Sigmoid colon (tissue), 7 donors: ENCODE measurements at places on chromosomes 16 and 17. TPM values are rescaled to one million over a fixed set of nuclear protein-coding genes. Genes with fewer than 3 reads are reported as not detected.

DNA sequence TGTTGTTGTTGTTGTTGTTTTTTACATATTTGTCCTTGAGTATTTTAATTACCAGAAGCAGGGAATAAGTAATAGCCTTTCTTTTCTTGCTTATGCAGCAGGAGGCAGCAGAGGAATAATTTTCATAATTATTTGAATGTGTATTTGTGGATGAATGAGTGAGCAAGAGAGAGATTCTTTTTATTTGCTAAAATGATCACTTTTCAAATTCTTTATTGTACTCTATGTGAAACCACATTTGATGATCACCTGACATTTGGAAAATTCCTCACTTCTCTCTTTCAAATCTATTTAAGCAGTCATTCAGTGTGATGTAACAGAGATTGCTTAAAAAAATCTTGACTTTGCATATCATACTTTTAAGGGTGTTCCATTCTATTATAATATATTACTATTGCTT is 223.6 kb downstream of the BCAS3 start:
- no peak for DNase-seq

DNA sequence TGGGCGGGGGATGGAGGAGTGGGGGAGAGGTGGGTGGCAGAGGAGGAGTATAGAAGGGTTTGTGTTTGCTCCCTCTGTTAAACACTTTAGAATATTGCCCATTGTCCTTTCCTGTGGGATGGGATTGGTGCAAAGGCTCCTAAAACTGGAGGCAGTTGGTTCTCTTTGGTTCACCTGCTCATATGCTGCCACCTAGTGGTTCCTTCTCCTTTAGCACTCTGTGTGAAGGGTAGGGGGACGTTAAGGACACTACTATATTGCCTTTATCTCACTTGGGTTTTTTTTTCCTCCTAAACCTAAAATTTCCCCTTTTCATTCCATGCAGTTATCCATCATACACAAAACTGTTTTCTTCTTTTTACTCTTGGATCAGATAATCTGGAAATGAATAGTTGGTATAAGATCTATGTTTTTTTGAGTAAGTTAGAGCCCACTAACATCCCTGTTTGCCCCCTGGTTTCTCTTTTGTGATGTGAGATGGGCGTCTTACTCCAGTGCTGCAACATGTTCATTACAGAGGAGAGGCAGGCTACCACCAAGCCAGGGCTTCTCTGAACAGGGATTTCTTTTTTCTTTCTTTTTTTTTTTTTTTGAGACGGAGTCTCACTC is 23.8 kb downstream of the SNX11 start:
- DNase-seq: peak; percentile 70

GRCh38 chr16:80958284-80958683 is 48.4 kb downstream of the CMC2 start:
- no peak for DNase-seq

- DNase-seq: no peak
Observed at GRCh38 chr16:81866820-81867440, 87.8 kb downstream of the PLCG2 start.

- DNase-seq: no peak
Observed at GRCh38 chr17:37842401-37842800, 81.8 kb upstream of the TBC1D3K start.

CNTD1 gene
- total RNA-seq: 0.33 TPM

HSD11B2 gene
- total RNA-seq: 0.14 TPM

DNA sequence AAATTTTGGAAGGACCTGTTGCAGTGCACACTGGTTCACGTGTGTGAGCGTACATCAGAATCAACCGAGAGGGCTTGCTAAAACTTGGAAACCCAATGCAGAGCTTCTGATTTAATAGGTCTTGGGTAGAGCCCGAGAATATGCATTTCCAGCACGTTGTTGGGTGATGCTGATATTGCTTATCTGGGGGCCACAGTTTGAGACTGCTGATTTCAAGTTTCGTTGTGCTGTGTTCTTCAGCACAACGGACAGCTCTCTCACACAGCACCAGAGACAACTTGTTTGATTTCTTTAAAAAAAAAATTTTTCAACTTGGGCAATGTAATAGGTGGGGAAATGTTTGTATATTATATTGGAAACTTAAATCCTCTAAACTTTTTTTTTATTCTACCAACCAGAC is 9.4 kb downstream of the OR4D2 start:
- no peak for DNase-seq

- no peak for DNase-seq
Observed at GRCh38 chr16:88983165-88983564, 6.2 kb upstream of the CBFA2T3 start.

CDK5R1 gene
- total RNA-seq: 1.2 TPM

DNA sequence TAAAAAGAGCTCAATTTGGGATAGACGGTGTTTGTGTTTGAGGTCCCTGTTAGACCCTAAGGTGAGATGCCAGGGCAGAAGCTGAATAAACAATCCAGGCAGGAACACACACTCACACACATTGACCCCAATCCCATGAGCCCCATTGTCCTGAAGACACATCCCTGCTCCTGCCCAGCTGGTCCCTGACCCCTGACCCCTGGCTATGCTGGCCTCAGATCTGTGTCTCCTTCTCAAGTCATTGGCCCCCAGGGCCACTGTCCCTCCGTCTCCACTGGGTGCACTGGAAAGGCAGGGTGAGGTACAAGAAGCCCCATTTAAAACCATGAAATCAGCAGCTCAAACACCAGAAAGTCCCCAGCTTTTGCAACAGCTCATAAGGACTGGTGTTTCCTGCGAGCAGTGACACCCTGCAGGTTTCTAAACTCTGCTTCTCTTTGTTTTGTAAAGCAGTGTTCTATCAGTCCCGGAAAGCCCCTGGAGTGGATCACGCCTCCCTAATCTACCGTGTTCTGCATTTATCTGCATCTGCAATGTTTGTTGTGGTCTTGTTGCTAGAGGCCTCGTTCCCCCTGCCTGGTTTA is 18.0 kb upstream of the ASGR2 start:
- no peak for DNase-seq

GABARAPL2 gene
- 116 TPM for total RNA-seq

DNA sequence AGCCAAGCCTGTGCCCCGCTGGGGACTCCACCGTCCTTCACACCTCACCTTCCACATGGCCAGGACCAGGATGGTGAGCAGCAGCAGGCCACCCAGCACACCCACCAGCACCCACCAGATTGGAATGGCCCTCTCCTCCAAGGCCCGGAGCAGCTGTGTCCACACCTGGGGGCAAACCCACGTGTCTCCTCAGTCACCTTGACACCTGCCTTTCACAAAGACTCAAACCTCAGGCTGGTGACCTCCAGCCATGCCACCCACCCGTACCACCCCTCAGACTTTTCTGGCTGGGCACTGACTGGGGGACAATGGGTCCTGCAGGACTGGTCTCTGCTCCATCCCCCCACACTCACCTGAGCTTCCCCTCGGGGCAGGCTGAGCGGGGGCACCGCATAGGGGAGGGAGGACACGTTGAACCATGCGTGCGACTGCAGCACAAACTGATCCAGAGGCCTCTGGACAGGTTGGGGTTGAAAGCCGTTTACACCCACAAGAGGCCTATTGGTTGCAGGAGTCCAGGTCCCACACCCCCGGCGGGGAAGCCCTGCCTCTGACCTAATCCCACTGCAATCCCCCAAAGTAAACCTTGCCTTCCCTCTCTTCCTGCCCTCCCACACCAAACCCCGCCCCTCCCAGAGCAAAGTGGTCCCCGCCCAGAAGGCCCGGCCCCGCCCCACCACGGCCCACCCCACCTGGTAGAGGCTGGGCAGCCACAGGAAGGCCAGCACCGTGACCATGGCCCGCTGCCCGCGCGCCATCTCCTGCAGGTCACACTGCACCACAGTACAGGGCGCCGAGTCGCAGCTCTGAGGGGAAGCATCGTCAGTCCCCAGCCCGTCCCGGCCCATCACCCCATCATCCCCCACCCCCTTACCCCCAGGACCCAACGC is 10.9 kb upstream of the FAM171A2 start:
- DNase-seq: no peak

GNG13 gene
- total RNA-seq: not detected

VTN gene
- total RNA-seq: 1.9 TPM

- DNase-seq: peak; percentile 15
Observed at GRCh38 chr17:4701116-4701515, 2.8 kb downstream of the PELP1 start.

CA5A gene
- total RNA-seq: not detected

DNA sequence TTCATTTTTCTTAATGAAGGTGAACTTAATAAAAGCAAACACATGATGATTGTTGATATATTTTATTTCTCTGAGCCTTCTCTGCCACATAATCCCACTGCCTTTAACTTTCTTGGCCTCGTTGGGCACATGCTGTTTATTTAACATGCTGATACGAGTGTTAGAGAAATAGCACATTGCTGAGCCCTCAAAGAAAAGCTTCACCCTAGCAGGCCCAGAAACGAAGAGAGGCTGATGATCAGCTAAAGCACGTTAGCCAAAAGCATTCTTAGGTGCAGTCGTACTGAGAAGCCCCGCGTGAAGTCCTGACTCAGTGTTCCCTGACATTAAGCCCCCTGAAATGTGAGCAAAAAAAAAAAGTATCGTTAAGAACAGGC is 122.8 kb downstream of the CCDC182 start:
- DNase-seq: no peak

DNA sequence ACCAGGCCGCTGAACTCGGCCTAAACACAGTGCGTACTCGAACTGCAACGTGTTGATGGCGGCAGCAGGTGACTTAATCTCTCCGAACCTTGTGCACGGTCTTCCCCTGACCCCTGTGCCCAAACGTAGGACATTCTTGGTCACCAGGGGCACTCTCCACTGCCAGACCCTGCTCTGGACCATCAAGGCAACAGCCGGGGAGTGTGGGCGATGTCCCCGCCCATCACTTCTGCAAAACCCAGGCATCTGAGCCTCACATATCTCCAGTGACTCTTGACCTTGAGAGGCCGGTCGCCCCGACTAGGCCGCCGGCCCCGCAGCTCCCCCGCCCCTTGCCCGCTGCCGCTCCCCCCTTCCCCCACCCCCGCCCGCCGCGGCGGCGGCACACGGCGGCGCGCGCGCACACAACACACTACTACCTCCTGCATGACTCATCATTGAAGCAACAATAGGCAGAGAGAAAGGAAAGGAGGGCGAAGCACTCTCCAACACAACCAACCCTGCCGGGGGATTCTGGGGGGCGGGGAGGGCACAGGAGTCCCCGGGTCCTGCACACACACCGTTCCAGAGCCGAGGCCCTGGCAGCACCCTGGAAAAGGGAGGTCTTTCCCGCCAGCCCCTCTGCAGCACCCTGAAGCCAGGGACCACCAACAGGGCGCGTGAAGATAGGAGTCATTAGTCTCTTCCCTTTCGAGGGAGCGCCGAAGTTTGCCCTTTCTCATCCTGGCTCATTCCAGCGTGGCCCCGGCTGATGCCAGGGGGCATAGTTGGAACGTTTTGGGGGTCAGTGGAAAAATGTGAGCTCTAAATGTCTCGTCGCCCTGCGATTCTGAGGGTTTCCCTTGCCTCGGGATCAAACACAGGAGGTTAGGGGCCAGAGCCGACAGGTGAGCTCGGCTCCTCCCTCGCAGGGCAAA is 1.9 kb downstream of the MNT start:
- peak; percentile 86 for DNase-seq

- DNase-seq: no peak
Observed at GRCh38 chr17:76640550-76641380, 2.8 kb downstream of the ST6GALNAC1 start.

GAS2L2 gene
- total RNA-seq: not detected

DNA sequence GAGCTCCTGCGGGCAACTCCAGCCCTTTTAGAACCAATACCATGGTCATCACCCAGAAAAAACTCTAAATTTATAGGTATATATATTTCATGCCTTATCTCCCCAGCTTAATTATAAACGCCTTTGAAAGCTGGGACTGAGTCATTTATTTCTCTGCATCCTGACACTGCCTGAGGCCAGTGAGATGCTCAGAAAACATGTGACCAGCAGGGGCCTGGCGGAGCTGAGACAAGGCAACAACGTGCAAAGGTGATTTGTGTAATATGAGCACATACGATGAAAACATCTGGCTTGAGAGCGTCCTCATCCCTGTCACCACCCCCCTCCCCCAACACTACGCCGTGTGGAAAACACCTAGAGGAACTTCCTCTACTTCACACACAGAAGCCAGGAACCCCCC is 22.7 kb downstream of the NXN start:
- no peak for DNase-seq

ANKFN1 gene
- 0.16 TPM for total RNA-seq

DNA sequence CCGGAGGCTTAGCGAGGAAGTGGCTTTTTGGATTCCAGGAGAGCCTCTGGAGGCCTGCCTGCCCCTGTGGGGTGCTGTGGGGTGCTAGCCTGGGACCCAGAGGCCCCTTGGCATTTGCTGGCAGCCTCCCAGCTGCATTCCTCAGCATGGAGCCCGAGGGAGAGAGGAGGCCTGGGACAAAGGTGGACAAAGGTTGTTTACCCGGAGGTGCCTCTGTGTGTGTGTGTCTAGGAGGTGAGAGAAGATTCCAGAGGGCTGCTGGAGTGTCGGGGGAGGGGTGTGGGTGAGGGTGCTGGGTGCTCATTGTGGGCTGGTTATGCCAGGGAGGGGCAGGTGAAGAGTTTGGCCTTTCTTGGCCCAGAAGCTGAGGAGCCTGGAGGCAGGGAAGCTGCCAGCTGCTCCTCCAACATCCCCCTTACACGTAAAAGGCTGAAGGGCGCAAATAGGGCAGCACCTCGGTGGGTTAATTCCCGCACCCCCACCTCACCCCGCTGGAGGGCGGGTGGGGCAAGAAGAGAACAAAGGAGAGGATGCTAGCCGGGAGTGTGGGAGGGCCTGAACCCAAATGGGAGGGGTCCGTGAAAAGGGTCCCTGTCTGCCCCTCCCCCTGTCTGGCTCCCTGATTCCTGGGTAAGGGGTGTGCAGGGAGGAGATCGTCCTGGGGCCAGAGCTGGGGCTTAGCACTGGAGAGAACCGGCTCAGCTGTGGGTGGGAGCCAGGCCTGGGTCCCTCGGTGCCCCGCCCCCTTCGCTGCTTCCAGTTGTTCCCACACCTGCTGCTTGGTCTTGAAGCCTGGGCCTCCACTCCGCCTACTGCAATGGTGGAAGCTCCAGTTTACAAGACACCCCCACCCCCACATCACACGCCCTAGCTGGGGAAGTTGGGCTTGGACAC is 9.9 kb downstream of the HEXIM2 start:
- peak; percentile 80 for DNase-seq

DNA sequence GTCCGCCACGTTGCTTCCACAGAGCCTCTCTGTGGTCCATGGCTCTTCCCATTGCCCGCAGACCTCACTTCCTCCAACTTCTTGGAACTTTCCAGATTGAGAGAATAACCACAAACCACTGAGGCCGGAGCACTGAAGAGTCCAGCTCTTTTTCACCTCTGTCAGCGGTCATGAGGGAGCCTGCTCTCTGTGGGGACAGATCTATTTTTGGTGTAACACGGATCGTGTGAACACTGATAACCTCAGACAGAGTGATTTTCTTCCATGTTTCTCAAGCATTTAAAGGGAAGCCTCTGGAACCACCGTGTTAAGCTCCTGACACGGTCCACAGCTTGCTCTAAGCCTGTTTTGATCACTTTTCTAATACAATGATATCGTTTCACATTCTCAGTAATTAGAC is 49.7 kb downstream of the NTN1 start:
- DNase-seq: no peak
